ENCODE measurements at places on chromosomes 11 and 22. TPM values are rescaled to one million over a fixed set of nuclear protein-coding genes. Genes with fewer than 3 reads are reported as not detected.

Gene ADAMTS8
- total RNA-seq: 1.2 TPM

DNA sequence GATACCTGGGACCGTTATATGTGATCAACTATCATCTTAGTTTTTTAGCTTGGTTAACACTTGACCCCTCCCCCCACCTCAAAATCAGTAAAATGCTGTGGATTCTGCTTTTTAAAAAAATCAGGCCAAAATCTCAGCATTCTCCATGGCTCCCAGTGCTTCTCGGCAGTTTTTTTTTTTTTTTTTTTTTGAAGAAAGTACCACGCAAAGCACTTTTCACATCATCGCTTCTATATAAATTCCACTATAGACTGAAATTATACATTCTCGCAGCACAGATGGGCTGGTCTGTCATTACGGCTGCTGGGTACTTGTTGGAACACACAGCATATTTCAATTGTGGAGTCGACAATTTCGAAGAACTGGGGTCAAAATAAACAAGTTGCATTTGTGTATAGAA is 67.7 kb upstream of the PPARA start:
- no peak for DNase-seq

- peak; percentile 7 for DNase-seq
Observed at GRCh38 chr11:95076416-95076815, 9.7 kb downstream of the SRSF8 start.

Gene MTFP1
- 28.9 TPM for total RNA-seq

Gene NTM
- 1.6 TPM for total RNA-seq

Gene APOBEC3G
- total RNA-seq: 19.7 TPM

- DNase-seq: no peak
Observed at GRCh38 chr22:30876915-30877553, 91.5 kb downstream of the MORC2 start.

GRCh38 chr11:75796091-75796435 is 18.9 kb upstream of the UVRAG start:
- DNase-seq: no peak

DNA sequence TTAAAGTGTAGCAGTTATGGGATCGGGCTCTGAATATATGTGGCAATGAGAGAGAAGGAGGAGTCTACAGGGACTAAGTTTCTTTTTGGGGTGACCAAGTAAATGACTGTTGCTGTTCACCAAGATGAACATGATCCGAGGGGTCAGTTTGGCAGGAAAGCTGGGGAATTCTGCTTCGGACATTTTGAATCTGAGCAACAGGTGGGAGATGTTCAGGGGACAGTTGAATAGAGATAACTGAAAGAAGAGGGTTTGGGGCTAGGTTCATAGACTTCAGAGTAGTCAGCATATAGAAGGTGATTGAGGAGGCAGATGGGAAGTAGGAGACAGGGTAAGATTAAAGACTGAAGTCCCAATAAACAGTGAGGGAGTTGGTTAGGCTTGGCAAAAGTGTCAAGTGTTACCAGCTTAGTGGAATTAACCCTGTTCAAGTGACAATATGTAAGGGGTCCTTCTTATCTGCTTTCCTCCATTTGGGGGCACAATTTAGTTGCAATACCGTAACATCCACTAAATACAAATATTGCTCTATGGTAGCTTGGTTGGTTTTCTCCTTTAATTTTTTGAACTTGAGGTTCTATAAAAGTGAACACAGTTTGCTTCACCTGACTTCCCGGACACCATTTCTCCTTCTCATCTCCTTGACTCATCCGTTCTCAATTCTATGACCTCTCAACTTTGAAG is 2.9 kb upstream of the ENTHD1 start:
- no peak for DNase-seq

Gene DBX1
- not detected for total RNA-seq

DNA sequence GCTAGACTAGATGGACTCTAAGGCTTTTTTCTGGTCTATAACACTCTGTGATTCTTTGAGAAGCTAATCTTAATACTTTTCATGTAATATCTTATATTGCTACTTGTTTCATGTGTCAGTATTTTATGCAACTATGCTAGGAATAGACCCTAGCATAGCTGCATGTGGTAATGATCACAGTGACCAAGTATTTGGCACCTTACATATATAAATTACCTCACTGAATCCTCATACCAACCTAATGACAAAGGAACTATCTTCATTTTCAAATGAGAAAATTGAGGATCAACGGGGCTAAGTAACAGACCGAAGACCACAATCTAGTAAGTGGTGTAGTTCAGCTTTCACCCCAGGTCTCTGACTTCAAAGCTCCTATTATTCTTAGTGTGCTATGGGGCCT is 327.3 kb upstream of the PITPNB start:
- DNase-seq: no peak

GRCh38 chr11:6283453-6284023 is 23.9 kb downstream of the CCKBR start:
- DNase-seq: no peak

Gene SUSD2
- total RNA-seq: 1.8 TPM

Gene AIFM3
- 1.3 TPM for total RNA-seq
